ENCODE measurements at places on chromosomes 3 and 15.

- DNase-seq = peak; percentile 43
Measured at GRCh38 chr15:55277116-55277564, 12.5 kb downstream of the RAB27A start.

- peak; percentile 68 for DNase-seq
Measured at GRCh38 chr15:70096215-70097062, 1.3 kb downstream of the TLE3 start.

GRCh38 chr3:56308471-56308870 is 159.8 kb downstream of the ERC2 start:
- no peak for DNase-seq

DNA sequence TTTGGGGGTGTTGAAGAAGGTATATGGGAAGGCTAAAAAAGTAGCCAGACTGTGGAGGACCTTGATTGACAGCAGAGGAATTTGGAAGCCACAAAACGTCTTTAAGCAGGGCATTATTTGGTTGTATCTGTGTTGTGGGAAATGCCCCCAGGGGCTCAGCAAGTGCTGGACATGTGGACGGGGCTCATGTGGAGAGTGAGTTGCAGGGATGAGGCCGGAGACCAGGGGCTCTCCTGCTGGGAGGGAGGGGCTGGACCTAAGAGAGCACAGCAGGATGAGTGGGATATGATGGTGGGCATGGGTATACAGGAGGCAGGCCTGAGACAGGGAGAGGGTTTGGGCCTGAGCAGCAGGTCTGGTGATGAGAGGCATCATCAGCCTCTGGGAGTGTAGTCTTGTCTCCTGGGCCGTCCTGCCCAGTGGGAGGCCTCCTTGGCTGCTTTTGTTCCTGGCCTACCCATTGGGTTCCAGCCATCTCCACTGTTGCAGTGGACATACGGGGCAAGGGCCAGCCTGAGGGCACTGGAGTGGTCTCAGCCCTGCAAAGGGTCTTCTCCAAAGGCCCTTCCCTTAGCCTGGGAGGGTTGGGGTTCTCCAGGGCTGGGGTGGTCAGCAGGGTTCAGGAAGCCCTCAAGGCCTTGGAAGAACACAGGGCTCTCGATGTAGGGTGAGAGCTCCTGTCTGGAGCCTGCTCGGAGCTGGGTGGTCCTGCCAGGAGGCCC is 27.5 kb downstream of the ACAD9 start:
- DNase-seq = no peak

DNA sequence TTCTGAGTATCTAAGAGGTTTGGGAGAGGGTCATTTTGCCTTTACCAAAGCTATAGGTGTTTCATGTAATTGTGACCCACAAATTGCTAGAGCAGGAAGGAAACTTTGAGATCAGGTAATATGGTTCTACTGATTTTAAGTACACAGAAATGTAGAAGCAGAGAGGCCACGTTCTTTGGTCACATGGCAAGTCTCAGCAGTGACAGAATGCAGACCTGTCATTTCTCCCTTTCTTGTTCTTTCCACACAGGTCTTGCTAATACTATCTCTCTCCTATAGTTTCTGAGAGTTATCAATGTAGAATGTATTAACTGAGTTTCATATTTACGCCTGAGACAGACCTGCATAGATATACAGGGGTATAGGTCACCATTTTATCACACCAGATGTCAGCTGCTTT is 10.9 kb upstream of the RTP1 start:
- DNase-seq = no peak

- DNase-seq = no peak
Measured at GRCh38 chr3:127158614-127159229, 34.2 kb upstream of the PRR23E start.

GRCh38 chr15:35111861-35112260 is 26.8 kb upstream of the NANOGP8 start:
- no peak for DNase-seq

DNA sequence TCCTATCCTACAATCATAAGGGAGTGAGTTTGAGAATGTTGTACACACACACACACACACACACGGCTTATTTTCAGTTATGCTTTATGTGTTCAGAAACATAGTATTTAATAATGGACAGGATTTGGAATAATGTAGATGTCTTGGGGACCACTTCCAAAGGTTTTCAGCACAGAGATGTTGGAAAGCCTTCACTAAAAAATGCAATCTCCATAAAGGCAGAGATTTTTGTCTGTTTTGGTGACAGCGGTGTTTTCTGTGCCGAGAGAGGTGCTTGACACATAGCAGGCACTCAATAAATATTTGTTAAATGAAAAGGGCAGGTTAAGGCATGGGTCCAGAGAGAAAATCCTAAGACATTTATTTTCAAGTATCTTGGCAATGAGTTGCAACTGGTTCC is 428.2 kb upstream of the RGMA start:
- DNase-seq = no peak

- DNase-seq = no peak
Measured at GRCh38 chr15:25186411-25186810, 231.6 kb downstream of the SNRPN start.
